ENCODE measurements at places on chromosomes 5 and 9.

- no peak for DNase-seq
Observed at GRCh38 chr9:89448381-89448780, 49.5 kb downstream of the SEMA4D start.

- DNase-seq, result no peak
Observed at GRCh38 chr5:133995341-133995740, 9.4 kb downstream of the VDAC1 start.

DNA sequence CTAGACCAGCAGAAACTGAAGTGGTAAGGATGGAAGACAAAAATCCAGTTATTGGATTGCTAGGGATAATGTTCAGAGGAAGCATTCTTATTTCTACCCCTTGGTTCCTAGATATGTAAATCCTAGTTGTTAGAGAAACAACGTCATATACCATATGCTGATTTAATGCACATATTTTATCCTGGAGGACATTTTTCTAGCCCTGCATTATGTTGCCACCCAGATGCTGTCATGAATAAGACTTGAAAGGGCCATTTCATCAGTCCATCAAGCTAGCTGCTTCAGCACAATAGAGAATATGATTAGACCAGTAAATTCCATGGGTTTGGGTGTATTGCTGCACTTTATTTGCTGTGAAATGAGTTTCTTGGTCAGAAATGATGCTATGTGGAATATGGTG is 1736.4 kb downstream of the MAT2B start:
- no peak for DNase-seq

DNA sequence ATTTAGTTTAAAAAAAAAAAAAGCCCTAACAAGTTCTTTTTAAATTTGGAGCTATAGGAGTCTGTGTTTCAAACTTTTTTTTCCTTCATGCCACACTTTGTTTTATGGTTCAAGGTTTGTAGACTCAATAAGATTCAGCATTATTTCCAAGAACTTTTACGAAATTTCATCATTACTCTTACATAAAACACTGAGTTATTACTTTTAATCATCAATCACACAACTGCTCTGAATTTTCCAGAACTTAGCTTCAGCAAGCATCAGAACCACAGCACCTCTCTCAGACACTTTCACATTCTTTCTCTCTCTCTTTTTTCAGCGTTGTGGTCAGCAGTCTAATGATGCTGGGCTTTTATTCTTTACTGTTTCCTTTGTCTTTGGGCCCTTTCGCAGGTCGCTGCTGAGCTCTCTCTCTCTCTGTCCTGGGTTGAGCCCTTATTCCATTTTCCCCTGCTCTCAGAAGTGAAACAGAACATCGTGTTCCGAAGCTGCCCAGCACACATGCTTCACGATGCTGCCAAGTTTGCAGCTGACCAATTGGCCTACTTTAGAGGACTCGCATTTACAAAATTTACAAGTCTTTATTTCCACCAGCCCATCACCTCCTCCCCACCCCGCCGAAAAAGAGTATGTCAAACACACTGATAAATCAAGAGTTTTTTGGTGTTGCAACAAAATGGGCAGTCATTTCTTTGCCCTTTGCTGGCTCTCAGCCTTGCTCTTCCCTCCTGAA is 44.6 kb upstream of the PIK3R1 start:
- DNase-seq, result peak; percentile 47
